Fibroblast of skin of back (primary cell): ENCODE measurements at places on chromosomes 6 and 20.

DNA sequence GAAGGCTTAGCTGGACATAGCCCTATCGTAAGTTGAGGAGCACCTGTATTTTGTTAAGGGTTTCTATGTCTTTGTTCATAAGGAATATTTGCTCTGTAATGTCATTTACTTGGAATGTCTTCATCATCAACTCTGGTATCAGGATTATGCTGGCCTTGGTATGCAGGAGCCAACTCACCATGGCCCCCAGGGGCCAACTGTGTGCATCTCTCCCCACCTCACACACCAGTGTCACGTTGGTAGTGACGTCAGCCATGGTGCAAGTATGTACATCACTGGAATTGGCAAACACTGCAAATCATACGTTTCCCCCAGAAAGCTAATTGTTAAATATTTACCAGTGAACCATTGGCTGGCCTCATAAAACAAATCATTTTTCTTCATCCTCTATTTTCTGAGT lies 70.8 kb downstream of the YTHDF1 start:
- DNase-seq, result no peak

- no peak for DNase-seq
These were observed 84.9 kb upstream of the NRN1 start for GRCh38 chr6:6091608-6092002.

DNA sequence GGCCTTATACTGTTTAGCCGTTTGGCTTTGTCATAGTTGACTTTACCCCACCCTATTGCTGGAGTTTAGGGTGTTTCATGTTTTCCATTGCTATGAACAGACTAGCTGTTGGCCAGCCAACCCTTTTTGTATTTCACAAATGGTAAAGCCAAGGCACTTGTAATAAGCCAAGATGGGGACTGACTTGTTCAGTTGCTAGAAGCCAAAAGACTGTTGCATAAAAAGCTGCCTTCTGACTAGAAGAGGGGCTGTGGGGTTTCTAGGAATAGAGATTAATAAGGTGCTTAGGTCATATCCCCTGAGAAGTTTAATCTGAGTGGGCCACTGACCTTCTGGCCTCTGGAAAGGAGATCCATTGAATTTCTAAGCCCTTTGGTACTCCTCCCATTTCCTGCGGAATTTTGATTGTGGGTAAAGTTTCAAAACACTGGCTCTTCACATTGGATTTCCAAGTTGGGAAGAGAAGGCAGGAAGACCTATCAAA lies 211.1 kb downstream of the PLCB4 start:
- DNase-seq, result no peak

GRCh38 chr20:53087037-53087777 lies 115.0 kb downstream of the TSHZ2 start:
- DNase-seq, result no peak

- no peak for DNase-seq
These were observed 18.7 kb upstream of the HLA-B start for GRCh38 chr6:31375699-31376098.

DNA sequence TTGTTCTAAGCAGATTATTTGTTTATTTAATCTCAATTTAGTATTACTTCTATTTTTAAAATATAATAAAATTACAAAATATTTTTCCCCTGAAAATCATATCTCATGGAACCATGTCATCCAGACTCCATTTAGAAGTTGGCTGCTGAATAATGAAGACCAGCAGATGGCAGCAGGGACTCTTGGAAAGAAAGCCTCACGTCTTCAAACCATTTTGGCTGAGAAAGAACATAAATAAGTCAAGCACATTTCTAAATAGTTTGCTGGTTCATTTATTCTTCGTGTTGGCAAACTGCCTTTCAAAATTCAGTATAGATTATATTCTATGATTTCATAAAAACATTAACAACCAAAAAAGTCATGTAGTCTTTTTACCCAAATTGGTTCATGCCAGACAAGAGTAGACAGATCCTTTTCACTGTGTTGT lies 71.7 kb downstream of the RCAN2 start:
- DNase-seq, result peak; percentile 68

DNA sequence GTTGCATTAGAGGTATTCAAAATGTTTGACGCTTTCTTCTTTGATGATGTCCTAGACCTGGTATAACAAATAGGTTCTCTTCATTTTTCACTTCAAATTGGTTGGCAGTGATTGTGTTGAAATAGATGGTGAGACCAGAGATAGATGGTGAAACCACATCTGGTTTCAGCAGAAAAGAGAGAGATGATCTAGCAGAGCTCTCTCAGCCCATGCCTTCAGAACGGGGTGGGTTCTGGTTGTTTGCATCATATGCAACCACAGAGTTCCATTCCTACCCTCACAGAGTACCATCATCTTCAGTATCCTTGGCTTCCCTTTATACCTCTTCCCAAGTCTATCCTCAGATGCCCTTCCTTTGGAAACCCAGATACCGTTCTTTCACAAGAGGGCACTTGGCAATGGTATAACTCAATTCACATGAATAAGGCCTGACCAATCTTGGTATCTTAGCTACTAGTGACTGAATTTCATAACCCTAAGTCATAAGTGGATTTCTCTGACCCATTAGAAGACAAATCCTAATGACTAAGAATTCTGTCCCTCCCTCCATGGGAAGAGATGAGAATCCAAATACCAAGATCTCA lies 93.7 kb downstream of the UBE3D start:
- DNase-seq, result no peak

DNA sequence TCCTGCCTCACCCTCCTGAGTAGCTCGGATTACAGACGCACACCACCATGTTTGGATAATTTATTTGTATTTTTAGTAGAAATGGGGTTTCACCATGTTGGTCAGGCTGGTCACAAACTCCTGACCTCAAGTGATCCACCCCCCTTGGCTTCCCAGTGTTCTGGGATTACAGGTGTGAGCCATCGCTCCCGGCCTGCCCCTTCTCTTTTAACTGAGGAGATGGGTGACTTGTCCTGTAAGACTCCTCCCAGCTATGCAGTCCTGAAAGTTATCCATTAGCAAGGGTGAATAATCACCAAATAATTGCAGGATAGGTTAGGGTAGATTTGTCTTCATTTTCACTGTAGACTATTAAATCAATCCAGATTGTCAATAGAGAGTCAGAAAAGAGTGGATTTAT lies 40.5 kb upstream of the JARID2 start:
- no peak for DNase-seq

DNA sequence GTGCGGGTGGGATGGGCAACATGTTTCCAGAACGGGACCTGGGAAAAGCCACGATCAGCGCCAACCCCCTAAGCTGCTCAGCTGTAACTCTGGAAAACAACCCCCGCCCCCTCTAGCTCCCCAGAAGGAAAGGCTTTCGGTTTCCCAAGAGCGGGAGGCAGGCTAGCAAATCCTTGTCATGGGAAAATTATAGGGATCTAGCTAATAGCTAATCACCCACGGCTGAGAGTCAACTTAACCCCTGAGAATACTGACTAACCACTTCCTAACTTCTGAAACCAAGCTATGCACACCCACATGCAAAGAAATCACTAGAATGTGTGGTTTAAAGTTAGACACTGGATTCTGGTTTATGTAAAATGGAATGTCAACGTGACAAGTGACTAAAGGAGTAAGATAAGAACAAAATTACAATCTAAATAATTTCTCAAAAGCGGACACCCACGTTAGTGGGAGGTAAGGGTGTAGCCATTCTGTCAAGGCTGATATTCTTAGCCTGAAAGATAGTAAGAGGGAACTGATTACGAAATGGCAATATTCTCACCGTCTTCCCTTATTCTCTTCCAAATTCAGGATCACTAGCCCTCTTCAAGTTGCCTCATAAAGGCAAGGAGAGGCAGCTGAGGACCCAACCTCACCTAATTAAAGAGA lies 20.1 kb downstream of the JAG1 start:
- peak; percentile 89 for DNase-seq

GRCh38 chr6:138588805-138589434 lies 89.6 kb upstream of the NHSL1 start:
- peak; percentile 73 for DNase-seq

- DNase-seq, result peak; percentile 29
These were observed 231.0 kb upstream of the EYS start for GRCh38 chr6:65938000-65938399.

GRCh38 chr20:5691918-5692618 lies 58.1 kb upstream of the SHLD1 start:
- no peak for DNase-seq

- no peak for DNase-seq
These were observed 137.9 kb upstream of the NEDD9 start for GRCh38 chr6:11370191-11371018.

- DNase-seq, result no peak
These were observed 152.5 kb downstream of the CEBPB start for GRCh38 chr20:50343125-50343489.

DNA sequence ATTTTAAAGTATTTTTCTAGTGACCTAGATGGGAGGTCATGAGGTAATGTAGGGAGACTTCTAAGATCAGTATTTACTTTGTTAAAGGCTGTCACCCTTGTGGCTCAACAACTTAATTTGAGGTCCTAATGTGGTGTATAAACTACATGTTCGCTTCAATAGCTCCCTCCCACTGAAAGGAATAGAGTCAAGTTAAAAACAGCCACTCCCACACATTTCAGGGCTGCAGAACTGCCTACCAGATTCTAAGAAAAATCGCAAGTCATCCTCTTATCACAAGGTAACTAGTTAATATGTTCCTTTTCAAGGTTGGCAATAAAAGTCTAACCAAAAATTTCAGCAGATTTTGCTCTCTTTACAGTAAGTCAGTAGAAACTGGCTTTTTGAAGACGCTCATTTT lies 15.1 kb downstream of the GSTA1 start:
- peak; percentile 71 for DNase-seq

GRCh38 chr20:8777911-8778310 lies 291.0 kb upstream of the PLCB4 start:
- DNase-seq, result peak; percentile 82

DNA sequence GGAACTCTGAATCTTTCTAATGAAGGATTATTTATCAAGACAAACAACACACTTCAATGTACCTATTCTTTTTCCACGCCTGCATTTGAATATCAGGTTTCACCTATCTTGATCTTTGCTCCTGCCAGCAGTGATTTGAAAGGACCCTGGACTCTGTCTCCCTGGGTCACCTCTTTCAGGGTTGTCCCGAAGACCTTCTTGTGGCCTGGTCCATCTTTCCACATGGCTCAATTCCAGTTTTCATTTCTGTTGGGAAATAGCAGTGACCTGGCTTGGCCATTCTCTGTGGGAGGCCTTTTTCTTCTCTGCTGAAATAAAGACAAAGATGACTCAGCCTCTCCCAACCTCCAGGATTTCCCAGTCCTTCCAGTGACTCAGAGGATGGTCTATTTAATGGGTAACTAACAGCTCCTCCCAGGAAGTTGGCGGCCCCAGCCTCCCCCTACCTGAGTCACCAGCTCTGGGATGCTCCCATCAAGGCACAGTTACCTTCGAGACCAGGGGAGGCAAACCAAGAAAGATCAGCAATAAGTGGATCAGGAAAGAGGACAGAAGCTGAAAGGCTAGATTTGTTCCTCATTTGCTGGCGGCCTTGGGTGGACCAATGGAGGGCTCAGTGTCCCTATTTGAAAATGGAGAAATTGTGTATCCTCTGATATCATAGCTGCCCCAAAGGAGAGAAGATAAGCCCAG lies 120.2 kb upstream of the RNF24 start:
- DNase-seq, result peak; percentile 99

GRCh38 chr20:12570371-12570770 lies 438.4 kb upstream of the SPTLC3 start:
- peak; percentile 7 for DNase-seq
